ENCODE measurements at places on chromosomes 2 and 18.

GRCh38 chr18:79396431-79397246 lies 909 bp downstream of the NFATC1 start:
- peak; percentile 36 for DNase-seq

- DNase-seq: no peak
Observed at GRCh38 chr2:20229322-20230113, 4.6 kb upstream of the SDC1 start.

- no peak for DNase-seq
Observed at GRCh38 chr2:236402033-236402790, 138.0 kb upstream of the ASB18 start.

- DNase-seq: no peak
Observed at GRCh38 chr2:220619525-220620220, 952.4 kb downstream of the EPHA4 start.

GRCh38 chr2:229914171-229914570 lies 7.6 kb downstream of the TRIP12 start:
- no peak for DNase-seq

DNA sequence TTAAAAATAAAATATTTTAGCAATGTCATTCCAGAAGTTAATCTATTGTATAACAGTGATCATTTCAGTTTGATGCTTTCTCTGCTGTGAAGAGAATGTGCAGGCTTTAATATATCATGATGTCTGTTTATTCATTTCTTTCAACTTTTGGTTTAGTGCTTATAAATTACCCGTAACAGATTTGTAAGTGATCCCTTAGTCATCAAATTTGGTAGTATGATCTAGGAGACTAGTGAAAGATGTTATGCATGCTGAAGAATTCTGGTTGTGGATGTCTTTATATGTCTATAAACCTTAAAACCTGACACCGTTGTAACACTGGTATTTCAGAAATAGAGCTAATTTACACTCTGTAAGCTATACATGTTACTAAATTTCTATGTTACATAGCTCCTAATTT lies 260.4 kb downstream of the CPS1 start:
- DNase-seq: no peak

GRCh38 chr18:50461251-50461650 lies 86.4 kb downstream of the SKA1 start:
- DNase-seq: no peak

Measured in midbrain (tissue), 1 donor.